ENCODE measurements at places on chromosomes 16 and 17.

GRCh38 chr16:70689035-70689969 lies 3.4 kb upstream of the MTSS2 start:
- DNase-seq = no peak

GRCh38 chr16:80100186-80100585 lies 440.6 kb upstream of the DYNLRB2 start:
- no peak for DNase-seq

DNA sequence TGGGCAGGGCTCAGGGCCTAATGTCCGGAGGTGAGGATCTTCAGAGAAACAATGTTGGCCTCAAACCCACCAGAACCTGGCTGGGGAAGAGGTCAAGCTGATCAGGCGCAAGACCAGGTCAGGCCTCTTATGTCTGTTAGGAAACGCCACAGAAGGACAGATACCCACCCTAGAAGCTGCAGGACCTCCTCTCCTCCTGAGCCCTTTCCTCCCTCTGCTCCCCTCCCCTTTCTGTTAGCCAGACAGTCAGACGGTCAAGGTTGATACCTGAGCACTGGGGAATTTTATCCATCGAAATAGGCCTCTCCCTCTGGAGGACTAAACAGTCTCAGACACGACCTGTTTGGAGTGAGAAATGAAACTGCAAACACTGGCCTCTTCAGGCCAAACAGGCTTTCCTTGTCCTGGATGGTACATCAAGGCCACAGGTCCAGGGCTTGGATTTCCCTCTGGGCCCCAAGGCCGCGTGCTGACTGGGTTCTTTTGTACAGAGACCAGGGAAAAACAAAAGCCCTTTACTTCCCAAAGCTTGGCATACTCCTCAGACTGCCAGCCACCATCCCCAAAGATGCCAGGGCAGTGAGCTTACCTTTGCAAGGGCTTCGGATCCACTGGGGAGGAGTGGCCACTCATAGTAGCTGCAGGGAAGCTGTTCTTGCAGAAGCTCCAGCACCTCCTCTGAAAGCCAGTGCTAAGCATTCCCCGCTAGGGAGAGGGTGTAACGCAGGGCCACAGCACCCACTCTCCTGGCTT lies 135.8 kb downstream of the CCDC182 start:
- no peak for DNase-seq

GRCh38 chr17:63515426-63515825 lies 7.7 kb upstream of the KCNH6 start:
- DNase-seq = no peak

DNA sequence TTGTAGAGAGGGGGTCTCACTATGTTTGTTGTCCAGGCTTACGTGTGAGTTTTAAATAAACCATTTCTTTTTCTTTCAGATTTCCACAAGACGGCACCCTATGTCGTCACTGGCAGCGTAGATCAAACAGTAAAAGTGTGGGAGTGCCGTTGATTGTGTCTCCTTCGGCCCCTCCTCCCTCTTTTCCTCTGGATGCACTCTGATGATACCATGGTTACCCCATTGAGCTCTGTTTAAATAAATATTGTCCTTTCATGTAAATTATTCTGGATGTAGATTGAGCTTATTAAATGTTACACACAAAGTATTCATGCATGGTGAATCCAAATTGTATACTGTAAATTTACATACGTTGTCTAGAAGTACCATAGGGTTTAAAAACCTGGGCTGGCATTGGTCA lies 29.9 kb downstream of the CLUH start:
- no peak for DNase-seq

DNA sequence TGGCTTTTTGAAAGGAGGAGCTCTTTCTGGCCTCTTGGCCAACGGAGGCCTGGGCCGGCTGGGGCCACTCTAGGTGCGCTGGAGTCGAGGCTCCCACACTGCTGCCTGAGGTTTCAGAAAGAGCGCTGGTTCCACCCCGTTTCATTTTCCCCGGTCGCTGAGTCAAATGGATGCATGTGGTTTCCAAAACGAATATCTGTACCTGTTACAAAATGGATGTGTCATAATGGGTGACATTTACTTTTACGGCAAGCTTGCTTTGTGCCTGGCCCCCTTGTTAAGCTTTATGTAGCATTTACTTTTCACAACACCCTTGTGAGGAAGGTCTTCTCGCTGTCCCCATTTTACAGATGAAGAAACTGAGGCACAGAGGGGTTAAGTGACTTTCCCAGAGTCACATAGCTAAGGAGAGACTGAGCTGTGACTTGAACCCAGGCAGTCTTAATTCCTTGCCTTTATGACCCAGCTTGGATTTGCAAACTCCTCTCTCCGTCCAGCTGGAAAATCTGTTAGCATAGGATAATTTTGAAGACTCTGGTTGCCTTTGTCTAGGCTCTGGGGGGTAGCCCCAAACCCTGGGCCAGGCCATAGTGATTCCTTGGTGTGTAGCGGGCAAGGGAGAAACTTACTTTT lies 10.6 kb downstream of the KSR1 start:
- DNase-seq = no peak

GRCh38 chr17:60959011-60959410 lies 281.4 kb downstream of the BCAS3 start:
- DNase-seq = no peak

DNA sequence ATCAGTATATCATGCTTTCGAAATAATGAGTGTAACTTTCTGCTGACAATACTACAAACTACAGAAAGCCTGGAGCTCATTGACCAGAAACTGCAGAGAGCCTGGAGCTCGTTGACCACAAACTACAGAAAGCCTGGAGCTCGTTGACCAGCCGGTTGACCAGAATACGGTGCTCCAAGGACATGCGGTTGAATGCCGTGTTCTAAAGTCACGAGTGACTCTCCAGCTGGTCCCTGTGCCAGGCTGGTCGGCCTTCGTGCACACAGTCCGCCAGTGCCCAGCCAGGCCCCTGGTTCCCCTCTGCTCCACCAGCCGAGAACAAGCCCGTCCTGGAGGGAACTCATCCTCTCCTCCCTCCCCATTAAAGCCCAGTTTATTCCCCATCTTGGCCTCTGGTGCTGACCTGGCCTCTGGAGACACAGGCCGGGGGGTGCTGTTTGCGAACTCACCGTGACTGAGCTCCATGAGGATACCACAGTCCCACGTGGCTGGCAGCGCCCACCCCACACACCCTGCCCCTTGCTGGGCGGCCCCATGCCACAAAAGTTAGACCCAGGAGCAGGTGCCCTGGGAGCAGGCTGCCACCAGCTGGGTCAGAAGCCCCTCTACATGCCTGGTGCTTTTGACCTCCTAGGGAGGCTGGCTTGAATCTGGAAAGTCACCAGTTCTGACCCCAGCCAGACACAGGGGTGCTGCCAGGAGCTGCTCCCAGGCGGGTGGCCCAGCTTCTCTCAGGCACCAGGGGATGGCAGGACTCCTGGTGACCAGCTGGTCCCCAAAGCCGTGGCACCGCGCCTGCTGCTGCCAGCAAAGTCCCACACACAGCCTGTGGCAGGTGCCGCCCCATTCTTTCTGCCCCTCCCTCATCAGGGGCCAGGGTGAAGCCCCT lies 15.5 kb upstream of the CDH15 start:
- no peak for DNase-seq

DNA sequence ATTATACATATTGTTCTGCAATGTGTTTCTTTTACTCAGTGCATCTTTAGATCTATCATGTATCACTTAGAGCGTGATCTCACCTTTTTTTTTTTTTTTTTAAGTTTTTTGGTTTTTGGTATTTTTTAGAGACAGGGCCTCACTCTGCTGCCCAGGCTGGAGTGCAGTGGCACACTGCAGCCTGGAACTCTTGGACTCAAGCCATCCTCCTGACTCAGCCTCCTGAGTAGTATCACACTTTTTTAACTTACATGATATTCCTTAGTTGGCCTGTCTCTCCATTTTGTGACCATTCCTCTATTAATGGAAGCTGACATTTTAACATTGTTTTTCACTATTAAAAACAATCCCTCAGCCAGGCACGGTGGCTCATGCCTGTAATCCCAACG lies 4.7 kb upstream of the MPO start:
- DNase-seq = no peak

GRCh38 chr17:8662076-8662831 lies 31.7 kb upstream of the MYH10 start:
- no peak for DNase-seq

DNA sequence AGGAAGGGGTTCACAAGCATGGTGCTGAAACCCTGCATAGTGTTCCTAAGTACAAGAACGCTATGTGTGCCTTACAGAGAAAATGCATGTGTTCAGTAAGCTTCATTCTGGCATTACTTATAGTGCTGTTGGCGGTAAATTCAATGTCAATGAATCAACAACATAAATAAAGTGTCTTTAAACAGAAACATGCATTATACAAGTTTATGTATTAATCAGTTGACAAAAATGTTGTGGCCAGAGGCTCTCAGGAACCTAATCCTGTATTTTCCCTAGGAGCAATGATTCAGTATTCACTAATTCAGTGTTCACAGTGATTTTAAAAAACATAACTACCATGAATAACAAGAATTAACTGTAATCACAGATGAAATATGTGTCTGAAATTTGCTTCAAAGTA lies 47.1 kb upstream of the MYOCD start:
- DNase-seq = no peak

GRCh38 chr17:75488693-75489510 lies 26.4 kb downstream of the CASKIN2 start:
- no peak for DNase-seq

- no peak for DNase-seq
These were observed 13.8 kb upstream of the KRTAP9-2 start for GRCh38 chr17:41212524-41213169.

DNA sequence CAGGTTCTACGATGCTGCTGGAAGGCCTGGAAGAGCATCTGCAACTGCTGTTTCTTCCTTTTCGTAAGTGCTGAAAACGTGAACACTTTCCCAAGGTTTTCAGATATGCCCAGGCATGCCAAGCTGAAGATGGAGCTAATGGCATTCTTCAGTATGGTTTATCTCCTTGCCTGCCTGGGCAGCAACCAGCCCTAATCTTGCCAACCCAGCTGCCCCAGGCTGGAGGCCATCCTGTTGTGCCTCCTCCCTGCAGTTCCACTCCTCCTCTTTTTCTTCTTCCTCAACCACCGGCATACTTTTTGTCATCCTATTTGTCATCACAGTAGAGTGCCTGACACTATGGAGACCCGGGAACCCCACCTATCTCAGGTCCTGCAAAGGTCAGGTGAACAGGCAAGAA lies 1849.3 kb downstream of the TP53TG3F start:
- DNase-seq = no peak

DNA sequence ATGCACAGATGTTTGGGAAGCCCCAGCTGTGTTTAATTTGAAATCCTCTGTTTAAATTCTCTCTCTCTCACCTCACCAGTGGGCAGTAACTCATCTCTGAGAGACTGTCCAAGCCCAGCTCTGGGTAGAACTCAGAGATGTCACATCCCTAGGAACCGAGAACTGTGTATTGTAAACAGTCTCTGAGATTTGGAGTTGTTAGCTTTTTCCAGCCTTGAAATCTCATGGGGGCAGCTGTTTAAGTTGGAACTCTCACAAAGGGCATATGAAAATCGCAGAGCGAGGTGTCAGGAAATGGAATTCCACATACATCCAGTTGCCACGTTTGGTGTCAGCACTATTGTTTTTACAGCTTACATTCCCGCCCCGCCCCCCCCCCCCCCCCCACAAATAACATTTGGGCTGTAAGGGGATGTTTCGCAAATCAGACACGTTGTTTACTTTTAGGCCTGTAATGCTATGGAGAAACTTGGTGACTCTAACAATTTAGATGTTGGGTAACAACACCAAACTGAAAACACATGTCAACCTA lies 34.3 kb downstream of the VPS35L start:
- DNase-seq = no peak

- DNase-seq = no peak
These were observed 17.0 kb downstream of the GJD3 start for GRCh38 chr17:40347319-40348135.

GRCh38 chr17:80679816-80680215 lies 135.2 kb downstream of the RPTOR start:
- DNase-seq = no peak

- no peak for DNase-seq
These were observed 20.5 kb downstream of the CDC42EP4 start for GRCh38 chr17:73291260-73291801.

GRCh38 chr17:13545941-13546340 lies 55.8 kb downstream of the HS3ST3A1 start:
- DNase-seq = no peak

- no peak for DNase-seq
These were observed 128.5 kb upstream of the HS3ST2 start for GRCh38 chr16:22685459-22685830.

GRCh38 chr17:78185981-78186691 lies 716 bp downstream of the TK1 start:
- no peak for DNase-seq

DNA sequence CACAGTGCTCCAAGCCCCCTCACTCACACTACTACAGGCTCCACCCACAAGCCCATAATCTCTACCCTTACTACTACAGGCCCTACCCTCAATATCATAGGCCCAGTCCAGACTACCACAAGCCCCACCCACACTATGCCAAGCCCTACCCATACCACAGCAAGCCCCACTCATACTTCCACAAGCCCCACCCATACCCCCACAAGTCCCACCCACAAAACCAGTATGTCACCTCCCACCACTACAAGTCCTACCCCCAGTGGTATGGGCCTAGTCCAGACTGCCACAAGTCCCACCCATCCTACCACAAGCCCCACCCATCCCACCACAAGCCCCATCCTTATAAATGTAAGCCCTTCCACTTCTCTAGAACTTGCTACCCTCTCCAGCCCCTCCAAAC lies 13.8 kb downstream of the RIPOR1 start:
- peak; percentile 68 for DNase-seq

GRCh38 chr17:12983991-12984884 lies 33.6 kb downstream of the ELAC2 start:
- DNase-seq = no peak

DNA sequence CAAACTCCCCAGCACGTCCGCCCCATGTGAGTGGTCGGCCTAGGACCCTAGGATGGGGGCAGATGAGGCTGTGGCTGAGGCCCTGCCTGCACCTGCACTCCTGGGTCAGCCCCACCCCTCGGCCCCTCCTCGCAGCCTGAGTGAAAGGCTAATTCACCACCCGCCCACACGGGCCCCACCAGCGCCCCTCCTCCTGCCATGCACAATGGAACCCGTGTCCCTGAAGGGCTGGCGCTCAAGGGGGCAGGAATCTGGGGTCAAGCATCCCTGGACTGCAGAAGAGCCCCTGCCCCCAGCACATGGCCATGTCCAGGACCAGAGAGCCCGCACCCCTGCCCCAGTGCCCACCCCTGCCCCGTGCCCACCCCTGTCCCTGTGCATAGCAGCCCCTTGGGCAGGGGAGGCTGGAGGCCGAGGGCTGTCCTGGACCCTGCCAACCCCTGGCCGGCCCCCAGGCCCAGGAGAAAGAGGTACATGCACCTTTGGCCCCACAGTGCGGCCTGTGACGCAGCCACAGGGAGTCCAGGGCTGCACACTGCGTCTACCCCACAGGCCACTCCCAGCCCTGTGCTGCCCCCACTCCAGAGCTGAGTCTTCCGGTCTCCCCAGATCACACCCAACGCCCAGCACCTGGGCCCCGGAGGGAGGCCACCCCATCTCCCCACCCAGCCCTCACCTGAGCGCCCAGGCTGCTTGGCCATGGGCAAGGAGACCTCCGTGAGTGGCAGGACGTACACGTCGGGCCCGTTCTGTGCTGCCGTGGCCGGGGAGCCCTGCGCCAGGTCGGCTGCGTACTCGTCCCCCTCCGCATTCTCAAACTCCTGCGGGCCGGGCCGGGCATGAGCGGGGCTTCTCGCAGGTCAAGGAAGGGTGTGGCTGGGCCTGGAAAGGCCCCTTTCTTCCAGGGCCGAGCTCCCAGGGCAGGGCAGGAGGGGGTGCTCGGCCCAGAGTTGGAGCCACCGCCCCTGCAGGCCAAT lies 34.6 kb upstream of the PVALEF start:
- DNase-seq = no peak

GRCh38 chr16:65876624-65877023 lies 489.9 kb upstream of the CDH5 start:
- no peak for DNase-seq

- no peak for DNase-seq
These were observed 25.7 kb downstream of the PHKB start for GRCh38 chr16:47486856-47487255.
